ENCODE measurements at places on chromosomes 16 and 17.
A peak's percentile ranks its signal among the peaks of the same experiment; 100 is the strongest.

DNA sequence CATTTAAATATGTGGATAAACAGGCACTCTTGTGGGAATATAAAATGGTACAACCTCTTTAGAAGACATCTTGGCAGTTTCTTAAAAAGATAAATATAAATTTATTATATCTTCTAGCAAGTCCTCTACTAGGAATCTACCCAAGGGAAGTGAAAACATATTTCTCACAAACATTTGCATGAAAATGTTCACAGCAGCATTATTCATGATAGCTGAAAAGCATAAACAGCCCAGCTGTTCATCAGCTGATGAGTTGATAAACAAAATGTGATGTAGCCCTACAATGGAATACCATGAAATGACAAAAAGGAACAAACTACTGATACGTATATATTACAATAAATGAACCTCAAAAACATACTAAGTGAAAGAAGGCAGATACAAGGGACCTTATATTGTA, 12.0 kb downstream of the DGKE start:
- DNase-seq: no peak

- DNase-seq: no peak
These were observed 678 bp upstream of the AKAP10 start for GRCh38 chr17:19978209-19978802.

GRCh38 chr16:76583945-76584344, 306.7 kb downstream of the CNTNAP4 start:
- no peak for DNase-seq

GRCh38 chr17:66841744-66842143, 6.8 kb downstream of the CACNG5 start:
- no peak for DNase-seq

GRCh38 chr17:1992541-1992940, 32.6 kb downstream of the RTN4RL1 start:
- no peak for DNase-seq

GRCh38 chr16:70253291-70254106, 1.8 kb upstream of the EXOSC6 start:
- DNase-seq: no peak

GRCh38 chr16:84677017-84677803, 22.6 kb upstream of the USP10 start:
- DNase-seq: no peak

GRCh38 chr16:1026784-1027500, 45.4 kb downstream of the SOX8 start:
- DNase-seq: no peak

- no peak for DNase-seq
These were observed 28.2 kb downstream of the BRD7 start for GRCh38 chr16:50340578-50340977.

DNA sequence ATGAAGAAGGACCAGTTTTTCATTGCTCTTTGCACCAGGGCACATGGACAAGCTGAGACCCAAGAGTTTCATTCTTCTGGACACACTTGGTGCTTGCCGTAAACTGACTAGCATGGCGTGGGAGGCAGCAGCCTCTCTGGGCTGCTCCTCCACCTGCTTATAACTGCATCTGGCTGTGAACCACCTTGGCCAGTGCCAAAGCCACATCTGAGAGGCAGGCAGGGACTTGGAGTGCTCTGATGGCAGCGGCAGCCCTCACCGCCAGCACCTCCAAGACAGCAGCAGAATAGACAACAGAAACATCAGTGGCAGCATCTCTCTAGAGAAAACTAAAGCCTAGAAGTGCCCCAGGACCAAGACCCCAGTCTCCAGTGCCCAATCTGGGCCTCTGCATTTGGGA, 4.7 kb downstream of the KRT37 start:
- no peak for DNase-seq

DNA sequence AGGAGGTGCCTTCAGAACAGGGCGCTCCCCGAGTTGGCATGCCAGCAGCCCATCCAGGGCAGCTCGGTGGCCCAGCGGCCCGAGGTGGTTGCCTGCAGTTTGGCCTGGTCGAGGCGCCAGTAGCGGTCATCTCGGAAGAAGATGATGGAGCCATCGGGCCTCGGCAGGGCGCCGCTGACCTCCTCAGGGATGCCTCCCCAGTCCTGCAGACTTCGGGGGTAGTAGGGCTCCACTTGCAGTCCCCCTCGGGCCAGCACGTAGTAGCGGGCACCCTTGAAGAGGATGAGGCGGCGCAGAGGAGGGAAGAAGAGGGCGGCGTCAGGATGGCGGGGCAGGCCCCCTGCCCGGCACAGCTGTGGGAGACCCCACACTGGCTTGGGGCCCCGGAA, 5.8 kb downstream of the C17orf50 start:
- DNase-seq: no peak

DNA sequence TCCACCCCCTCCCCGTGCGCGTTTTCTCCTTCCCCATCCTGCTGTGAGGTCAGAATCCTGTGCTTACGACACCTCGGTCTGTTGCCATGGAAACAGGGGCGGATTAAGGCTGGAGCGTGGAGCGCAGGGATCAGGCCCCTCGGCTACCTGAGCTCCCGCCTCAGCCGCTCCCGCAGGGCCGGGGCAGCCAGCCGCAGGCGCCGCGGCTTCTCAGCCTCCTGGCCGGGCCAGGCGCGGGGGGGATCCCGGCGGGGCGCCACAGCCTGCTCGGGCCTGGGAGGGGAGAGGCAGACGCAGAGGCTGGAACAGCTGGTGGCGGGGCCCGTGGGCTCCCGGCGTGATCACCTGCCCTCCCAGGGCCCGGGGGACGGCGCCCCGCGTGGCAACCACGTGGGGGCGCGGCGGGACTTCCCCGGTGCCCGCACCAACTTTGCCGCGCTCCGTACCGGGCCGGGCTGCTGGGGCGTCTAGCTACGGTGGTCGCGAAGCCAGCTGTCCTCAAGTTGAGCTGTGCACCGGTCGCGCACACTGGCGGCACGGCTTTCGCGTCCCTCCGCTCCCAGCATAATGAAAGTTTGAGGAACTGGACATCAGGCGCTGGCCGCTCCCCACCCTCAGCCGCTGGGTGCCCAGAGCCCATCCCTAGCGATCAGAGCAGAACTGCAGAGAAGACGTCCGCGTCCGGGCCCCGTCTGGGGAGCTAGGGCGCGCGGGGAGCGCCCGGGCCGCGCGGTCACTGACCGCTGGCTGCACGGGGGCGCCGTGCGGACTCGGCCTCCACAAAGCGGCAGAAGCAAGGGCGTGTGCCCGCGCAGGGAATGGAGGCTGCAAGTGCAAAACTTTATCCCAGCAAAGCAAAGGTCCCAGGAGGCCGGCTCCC, 1.2 kb downstream of the RTN4RL1 start:
- DNase-seq: no peak

DNA sequence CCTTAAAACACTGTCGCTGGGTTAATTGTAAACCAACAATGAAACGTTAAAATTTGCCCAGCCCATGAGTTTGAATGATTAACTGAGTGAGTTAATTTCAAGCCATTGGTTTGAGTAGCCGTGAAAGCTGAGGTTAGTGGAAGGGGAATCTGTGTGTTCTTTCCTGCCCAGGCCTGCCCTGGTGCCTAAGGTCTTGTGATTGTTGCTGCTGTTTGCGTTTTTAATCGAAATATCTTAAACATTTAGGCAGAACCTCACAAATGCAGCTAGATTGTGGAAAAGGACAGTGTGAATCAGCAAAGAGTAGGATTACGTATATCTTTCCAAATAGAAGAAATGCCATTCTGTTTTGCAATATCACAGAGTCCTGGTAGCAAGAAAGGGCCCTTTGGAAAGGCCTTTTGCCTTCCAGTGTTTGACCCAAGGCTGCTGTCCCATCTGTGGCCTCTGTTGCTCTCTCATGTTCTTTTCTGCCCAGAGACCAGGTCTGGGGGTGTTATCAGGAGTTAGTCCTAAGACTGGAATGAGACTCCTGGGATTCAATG, 113.8 kb downstream of the MSI2 start:
- DNase-seq: no peak

GRCh38 chr17:59154721-59155438, at the start of gene SKA2:
Gene SKA2, minus strand, starts transcription at chr17:59155186. Its CDS starts 23 bp downstream, at chr17:59155163.
- DNase-seq: no peak

GRCh38 chr17:40352779-40353394, 11.7 kb downstream of the GJD3 start:
- no peak for DNase-seq

DNA sequence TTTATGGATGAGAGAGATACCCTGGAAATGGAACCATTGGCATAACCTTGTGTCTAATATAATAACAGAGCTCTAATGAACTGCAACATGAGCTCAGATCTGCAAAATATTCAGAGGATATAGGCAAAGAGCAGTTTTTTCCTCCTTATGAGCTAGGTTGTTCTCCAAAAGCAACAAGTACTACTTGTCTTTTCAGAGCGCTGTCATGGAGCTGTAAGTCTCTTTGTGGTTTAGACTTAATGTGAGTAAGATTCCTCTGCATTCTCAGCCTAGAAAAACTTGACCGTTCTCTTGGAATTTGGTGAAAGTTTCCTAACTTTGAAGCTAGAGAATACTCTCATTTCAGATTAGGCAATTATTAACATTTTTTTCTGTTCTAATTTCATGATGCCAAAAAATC, 85.2 kb downstream of the FTO start:
- DNase-seq: no peak

DNA sequence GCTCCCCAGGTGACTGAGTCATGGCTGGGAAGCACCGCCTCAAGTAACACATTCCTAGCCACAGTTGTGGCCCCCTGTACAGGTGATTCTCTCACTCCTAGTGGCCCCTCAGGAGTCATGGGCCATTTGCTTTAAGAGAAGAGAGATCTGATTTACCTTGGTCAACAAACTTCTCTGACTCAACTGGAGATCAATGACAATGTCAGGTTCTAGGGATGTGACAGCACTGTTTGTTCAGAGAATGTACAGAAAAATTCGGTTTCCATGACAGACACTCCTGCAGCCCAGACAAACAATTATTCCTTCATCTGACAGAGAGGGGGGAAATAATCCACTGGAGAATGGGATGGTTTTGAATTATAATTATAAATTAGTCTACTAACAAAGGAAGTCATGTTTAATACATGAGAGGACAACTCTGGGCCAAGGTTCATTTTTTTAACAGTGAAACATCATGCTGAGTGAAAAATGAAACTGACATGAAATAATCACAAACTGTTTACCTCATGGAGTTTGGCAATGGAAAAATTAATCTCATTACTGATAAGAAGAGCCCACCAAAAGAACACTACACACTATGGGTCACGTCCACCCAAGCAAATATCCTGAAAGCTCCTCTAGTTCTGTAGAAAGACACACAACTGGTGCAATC, 9.7 kb downstream of the ERN1 start:
- DNase-seq: no peak

- DNase-seq: no peak
These were observed 10.7 kb upstream of the STAC2 start for GRCh38 chr17:39236450-39236927.

- peak; percentile 79 for DNase-seq
These were observed 12.1 kb downstream of the ATP2C2 start for GRCh38 chr16:84380405-84380804.

DNA sequence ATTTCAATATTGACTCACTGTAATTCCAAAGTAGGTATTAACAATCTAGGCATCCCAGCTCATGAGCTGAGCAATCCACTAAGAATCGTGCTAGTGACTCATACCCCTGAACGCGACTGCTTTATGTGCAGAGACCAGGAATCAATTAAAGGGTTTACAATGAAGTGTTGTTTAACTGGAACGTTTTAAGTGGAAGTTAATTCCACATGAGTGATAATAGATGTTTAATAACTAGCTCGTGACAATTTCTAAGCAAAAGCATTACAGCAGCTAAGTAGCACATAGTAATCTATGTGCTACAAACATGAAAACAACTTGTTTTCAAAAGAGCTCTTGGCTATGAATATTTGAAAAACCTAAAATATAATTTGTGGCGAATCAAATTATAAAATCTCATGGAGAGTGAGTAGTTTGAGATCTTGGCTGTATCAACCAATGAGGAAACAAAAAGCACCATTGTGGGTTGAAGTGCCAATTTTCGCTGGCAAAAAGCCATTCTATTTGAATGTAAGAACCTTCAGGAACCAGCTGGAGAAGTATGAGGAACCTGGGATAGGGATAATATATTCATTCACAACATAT, 9.4 kb downstream of the GJC1 start:
- DNase-seq: no peak

DNA sequence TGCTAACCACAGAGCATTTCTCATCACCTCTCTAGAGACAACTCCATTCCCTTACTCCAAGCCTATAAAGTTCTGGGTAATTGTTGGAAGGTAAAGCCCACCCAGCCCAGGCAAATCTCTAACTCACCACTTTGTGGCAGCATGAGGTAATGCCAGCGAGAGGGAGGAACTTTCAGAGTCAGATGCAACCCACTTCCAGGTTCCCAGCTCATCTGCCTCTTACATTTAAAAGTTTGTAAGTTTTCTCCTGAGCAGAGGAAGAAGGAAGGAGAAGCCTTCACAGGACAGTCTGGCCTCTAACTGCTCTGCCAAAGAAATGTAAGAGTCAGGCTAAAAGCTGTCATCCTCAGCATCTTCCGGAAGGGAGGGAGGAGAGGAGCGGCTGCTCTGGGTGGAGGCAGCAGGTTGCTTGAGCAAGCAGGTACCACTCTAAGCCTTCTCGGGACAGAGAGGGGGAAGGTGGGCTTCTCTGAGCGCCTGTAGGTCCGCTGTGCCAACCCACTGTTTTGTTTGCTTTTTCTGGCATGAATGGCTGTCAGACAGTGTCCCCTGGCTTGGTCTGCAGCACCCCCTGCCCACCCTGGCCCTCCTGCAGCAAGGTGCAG, 1.0 kb downstream of the ZNF319 start:
- DNase-seq: no peak

DNA sequence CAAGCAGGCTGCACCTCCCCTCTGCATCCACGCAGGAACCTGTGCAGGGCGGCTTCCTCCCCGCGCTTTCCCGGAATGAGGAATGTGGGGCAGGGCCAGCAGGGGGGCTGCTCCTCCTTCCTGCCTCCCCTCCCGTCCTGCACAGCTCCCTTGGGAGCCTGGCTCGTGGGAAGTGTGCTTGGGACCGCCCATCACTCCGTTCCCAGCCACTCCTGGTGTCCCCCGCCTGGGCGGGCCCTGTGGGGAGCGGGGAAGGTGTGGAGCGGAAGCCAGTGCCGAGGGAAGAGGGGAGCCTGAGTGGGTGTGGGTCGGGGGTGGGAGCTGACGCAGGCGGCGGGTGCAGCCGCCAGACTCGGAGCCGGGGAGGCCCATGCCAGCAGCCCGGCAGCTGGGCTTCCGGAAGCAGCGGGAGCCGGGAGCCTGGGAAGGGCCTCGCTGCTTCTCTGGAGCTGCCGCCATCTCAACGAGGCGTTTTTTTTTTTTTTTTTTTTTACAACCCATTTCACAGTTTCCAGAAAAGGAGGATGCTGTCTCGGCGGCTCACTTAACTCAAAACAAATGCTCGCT, 24.1 kb downstream of the BAHCC1 start:
- DNase-seq: no peak

- no peak for DNase-seq
These were observed 59.9 kb downstream of the LITAF start for GRCh38 chr16:11526655-11527350.

- no peak for DNase-seq
These were observed 71.2 kb upstream of the MRTFB start for GRCh38 chr16:13999895-14000425.

GRCh38 chr17:54932711-54933110, 32.1 kb downstream of the TOM1L1 start:
- no peak for DNase-seq

GRCh38 chr16:69166221-69166833, 20.6 kb upstream of the SNTB2 start:
- DNase-seq: no peak

All from CMK (cell line).